ENCODE measurements at places on chromosomes 12 and 14.

- DNase-seq, result no peak
Measured at GRCh38 chr14:71734076-71734475, 198.2 kb upstream of the RGS6 start.

DNA sequence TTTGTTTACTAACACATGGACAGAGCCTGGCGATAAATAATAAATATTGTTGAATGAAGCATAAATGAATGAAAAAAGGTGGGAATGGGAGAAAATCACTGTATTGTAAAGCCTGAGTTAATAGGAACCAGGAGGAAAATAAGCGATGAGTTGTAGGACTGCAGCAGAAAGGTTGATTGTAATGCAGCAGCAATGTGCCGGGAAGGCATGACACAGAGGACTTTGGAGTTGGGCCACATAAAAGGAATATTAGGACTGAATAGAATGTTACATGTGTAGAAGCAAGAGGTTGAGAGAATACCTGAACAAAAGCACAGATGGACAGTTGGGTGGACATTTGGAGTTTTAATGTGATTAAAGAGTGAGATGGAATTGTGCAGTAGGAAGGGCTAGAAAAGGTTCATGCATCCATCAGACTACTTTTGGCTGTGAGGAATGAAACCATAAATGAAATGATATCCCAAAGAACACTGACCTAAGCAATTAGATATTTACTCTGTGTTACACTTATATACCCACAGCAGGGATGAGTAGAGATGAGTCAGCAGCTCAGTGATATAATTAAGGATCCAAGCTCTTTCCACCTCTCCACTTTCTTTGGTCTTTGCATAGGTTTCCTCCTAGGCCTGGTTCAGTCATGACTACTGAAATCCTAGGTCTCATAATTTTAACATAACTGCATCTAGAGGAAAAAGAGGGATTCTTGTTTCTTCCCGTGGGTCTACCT lies 55.4 kb downstream of the CCER1 start:
- no peak for DNase-seq

DNA sequence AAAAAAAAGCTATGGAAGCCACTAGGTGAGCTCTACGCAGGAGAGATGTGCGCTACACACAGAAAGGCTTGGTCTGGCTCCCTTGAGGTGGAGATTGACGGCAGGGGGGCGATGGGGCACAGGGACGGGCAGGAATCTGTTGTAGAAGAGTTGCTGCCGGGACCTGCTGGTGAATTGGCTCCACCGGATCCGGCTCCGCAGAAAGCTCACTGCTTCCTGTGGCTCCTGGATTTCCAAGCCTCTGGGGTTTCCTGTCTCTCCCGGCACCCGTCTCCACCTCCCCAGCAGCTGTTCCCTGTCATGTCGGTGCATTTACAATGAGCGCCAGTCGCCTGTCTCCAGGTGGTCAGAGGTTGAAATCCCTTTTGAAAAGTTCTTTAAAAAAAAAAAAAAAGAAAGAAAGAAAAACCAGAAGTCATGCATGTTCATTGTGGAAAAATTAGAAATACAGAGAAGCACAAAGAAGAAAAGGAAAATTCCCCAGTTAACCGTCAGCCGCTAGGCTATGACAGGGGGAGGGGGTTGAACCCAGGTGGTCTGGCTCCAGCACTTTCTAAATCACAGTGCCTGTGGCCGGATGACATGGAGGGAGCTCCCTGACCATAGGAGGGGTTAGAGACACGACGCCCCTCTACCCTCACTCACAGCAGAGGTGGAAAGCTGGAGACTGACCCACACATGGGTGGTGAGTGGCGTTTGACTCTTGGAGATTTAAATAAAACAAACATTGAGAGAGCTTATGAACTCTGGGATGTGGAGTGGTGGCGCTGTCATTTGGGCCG lies 20.8 kb downstream of the FAM222A start:
- no peak for DNase-seq

- DNase-seq, result no peak
Measured at GRCh38 chr14:63248211-63248610, 44.0 kb downstream of the RHOJ start.

DNA sequence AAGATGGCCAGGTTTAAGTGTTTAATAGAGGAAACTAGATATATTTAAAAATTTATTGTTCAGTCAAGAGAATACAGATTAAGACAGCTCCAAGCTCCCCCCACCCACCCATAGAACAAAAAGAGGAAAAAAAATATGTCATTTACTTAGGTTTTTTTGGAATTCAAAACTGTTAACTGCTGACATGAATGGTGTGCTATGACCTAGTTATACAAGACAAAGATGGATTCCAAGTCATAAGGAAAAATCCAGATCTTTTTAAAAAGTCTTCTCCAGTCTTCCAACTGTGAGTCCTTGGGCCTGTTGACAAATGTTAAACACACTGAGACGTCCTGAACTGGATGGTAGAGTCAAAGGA lies 1.3 kb upstream of the SETD1B start:
- no peak for DNase-seq

Measured in stimulated activated CD4-positive, alpha-beta T cell treated with anti-CD3 and anti-CD28 coated beads, Interleukin-12 subunit alpha, Interleukin-12 subunit beta, amount 100 ng/mL, for 4 hours (primary cell).